ENCODE measurements at places on chromosomes 4 and X. TPM values are rescaled to one million over a fixed set of nuclear protein-coding genes. Genes with fewer than 3 reads are reported as not detected.

DNA sequence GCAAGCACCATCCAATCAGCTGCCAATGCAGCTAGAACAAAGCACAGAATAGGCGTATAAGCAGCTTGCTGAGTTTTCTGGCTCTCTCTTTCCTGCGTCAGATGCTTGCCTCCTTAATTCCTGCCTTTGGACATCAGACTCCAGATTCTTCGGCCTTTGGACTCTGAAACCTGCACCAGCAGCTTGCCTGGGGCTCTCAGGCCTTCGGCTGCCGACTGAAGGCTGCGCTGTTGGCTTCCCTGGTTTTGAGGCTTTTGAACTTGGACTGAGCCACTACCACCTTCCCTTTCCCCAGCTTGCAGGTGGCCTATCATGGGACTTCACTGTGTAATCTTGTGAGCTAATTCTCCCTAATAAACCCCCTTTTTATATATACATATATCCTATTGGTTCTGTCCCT, 6.1 kb downstream of the TMEM192 start:
- peak; percentile 21 for DNase-seq

- DNase-seq = no peak
These were observed 116.2 kb downstream of the AASDH start for GRCh38 chr4:56271131-56271530.

- no peak for DNase-seq
These were observed 141.1 kb upstream of the NDST3 start for GRCh38 chr4:117893207-117893606.

GRCh38 chr4:52852041-52852440, 10.1 kb upstream of the RASL11B start:
- DNase-seq = no peak

DNA sequence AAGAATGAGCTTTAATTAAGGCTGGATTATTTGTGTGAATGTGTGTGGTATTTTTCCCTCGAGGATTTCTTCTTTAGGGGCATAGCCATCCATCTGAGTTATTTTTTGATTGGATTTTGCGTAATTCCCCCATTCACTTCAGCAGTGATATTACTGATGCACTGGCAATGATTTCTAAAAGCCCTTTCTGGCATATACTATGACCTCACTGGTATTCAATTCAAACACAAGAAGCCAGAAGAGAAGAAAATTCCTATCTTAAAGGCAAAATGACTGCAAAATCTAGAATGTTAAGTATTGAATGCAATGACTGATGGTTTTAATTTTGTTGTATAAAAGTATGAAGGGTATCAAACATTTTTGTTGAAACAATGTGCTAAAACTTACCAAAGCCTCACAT, 71.1 kb upstream of the DDIT4L start:
- no peak for DNase-seq

- DNase-seq = peak; percentile 47
These were observed 403 bp downstream of the SGCB start for GRCh38 chr4:52037689-52038102.

DNA sequence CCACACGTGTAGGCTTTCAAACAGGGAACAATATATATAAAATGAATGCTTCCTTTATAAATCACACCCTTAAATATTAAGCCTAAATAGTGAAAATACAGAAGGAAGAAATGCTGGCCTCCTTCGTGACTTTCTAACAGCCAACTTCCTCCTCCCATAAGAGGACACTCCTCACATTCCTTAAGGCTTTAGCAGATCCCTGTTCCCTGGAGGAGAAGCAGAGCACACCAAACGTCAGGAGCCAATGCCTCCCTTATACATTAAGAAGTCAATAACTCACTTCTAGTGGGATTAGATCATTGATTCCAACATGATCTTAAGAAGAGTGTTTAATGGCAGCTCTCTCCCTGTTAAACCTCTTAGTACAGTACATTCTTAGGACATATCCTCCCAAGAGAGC, 108.4 kb upstream of the FAM241A start:
- DNase-seq = no peak

DNA sequence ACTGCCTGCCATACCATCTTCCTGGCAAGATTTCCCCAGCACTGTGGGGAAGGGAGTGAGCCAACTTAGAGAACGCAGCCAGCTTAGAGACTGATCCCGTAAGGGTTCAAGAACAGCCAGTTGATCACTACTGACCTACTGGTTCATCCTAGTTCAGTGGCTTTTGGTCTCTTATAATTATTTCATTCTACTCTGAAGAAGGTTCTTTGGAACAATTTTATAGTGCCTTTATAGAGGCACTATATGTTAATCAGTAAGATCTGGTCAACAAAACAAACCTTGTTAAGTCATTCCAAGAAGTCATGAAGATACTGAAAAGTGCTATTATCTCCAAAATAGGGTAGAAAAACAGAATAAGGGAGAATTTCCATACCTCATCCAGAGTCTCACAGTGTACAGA, 33.2 kb upstream of the ENPEP start:
- DNase-seq = no peak

GRCh38 chrX:103687696-103688201, 1.2 kb upstream of the MORF4L2 start:
- DNase-seq = peak; percentile 69

DNA sequence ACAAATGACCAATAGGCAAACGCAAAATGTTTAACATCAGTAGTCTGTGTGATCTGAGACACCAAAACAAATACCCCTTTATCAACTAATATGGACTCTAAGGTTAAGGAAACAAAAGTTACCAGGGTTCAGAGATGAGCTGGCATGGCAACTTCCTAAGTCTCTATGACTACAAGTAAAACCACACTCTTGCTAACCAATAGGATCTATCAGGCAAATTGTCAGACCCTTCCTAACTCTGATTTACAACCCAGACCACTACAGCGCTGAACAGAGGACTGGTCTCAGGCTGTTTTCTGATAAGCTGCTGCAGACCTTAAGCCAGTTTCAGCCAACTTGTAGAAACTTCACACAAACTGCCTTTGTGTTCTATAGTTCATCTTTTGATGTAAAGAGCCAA, 608.0 kb downstream of the TLL1 start:
- DNase-seq = no peak

- no peak for DNase-seq
These were observed 61.7 kb downstream of the CT47B1 start for GRCh38 chrX:120813982-120814381.

DNA sequence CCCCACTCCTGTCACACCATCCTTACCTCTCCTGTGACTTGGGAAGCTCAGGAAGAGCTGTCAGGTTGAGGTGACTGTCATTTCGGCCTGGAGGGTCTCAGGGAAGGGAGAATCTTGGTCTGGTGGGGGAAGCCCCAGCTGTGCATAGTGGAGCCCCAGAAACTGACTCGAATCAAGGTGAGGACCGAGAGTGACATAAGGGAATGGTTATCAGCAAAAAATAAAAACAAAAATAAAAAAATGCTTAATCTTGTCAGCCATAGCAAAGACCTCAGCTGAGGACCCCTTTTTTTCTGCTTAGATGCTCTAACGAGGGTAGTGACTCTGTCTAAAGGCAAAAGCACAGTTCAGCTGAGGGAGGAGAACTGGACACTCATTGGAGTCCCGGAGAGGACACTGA, at the start of gene MAGEB17:
TSS of gene MAGEB17 (plus strand) at position 301 of the 400 bp plus-strand sequence. CDS start 2,902 bp downstream, outside the sequence.
- no peak for DNase-seq

DNA sequence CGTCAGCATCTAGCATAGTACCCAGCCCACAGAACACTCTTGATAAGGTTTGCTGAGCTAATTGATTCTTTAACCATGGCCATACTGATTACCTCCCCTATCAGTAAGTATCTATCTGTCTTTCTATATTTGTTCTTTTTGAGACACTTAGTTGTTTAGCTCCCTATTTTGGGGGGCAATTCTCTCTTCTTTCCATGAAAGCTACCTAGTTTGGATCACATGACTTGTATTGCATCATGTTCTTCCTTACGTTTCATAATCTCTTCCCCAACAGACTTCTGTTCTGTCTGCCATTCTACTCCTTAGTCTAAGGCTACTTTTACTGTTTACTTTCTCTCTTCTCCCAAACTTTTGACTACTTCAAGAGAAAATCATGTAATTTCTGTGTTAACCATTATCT, 39.0 kb downstream of the TBC1D19 start:
- DNase-seq = no peak

DNA sequence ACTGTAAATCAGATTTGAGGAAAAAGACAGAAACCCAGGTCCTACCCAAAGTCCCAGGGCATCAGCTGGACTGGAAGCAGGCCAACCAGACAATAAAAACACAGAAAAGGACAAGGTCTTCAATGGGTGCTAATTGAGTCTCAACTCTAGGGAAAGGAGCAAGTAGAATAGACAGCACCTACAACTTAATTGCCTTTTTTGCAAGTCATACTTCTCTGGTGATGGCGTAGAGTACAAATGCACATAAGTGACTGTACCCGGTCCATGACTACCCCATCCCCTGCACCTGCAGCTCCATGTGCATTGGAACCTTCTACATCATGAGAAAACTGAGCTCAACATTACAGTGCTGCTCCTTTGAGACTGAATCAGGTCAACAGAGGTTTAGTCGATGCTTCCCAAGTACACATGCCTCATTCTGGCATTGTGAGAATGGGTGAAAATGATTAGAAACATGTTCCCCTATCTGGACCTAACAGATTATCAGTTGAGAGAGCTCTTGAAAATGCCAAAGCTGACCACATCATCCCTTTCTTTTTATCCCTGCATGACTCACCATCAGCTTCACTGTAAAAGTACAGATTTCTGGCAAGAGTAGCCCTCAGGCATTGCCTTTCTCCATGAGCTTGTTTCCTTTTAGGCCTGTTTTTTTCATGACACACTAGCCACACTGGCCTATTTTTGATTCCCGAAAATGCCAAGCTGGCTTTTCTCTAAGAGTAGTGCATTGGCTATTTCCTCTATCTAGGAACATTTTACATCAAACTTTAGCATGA, 298.3 kb downstream of the HS3ST1 start:
- no peak for DNase-seq

DNA sequence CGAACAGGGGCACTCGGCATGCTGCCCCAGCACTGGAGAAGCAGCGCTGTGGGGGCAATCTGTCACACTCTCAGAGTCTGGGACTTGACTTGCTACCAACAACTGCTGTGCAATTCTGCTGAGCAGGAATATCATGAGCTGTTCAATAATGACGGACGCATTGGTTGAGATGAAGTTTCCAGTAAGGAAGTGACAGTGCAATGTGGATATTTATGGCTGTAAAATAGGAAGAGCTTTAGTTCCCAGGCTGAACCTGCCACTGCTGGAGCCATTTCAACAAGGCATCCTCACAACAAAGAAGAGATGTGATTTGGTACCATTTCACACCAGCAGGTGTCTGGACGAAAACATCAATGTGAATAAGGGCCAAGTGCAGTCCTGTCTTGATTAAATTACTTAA, 24.2 kb downstream of the CHST7 start:
- DNase-seq = no peak

- DNase-seq = peak; percentile 5
These were observed 100.9 kb downstream of the SLC34A2 start for GRCh38 chr4:25756503-25756902.

- no peak for DNase-seq
These were observed 34.3 kb upstream of the TMEM154 start for GRCh38 chr4:152713951-152714705.

GRCh38 chrX:76796311-76796710, 368.8 kb downstream of the MAGEE1 start:
- no peak for DNase-seq

DNA sequence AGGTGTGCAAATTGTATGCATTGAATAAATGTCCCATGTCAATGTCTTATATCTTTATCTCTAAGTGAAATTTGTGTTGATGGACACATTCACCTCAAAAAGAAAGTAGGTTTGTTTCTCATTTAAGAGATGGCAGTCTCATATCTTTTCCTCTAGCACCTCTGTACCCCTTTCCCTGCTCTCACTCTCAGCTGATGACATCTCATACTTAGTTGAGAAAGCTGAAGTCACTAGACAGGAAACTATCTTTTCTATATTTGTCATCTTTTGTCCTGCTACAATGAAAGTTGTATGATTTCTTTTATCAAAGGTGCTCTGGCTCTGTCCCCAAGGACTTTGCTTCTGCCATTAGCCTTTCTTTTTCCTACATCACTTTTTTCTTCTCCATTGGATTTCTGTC, 84.0 kb upstream of the GRPR start:
- DNase-seq = no peak

GRCh38 chrX:6732101-6732500, 197.2 kb upstream of the VCX3A start:
- DNase-seq = no peak

- DNase-seq = no peak
These were observed 46.4 kb downstream of the MAMLD1 start for GRCh38 chrX:150409486-150409885.

GRCh38 chr4:182449930-182450439, 206.8 kb downstream of the TENM3 start:
- no peak for DNase-seq

GRCh38 chr4:171742436-171742835, 70.8 kb upstream of the GALNTL6 start:
- DNase-seq = no peak

DNA sequence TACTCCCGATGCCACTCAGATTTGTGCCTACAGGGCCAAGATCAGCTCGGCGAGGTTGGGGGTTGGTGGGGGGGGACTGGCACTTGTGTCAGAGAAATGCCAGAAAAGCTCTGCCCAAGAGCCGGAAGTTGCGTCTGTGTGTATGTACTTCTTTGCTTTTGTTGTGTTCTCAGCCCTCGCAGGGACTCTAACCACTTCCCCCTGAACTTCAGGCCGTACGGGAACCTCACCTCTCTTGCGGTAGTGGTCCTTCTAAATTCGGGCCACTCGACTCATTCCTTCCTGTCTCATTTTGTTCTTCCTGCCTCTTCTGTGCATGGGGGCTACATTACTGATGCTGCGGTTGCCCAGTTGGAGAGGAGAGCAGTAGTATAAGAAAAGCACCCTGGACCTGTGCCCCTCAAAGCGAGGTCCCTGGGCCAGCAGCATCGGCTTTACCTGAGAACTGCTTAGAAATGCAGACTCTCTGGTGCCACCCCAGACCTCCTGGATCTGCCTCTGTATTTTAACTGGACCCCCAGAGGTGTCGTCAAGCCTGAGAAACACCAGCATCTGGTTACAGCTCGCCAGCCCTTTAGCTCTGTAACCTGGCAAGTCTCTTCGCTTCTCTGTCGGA, 146.3 kb upstream of the RPS6KA3 start:
- DNase-seq = no peak

GRCh38 chr4:104235967-104236366, 258.7 kb downstream of the CXXC4 start:
- DNase-seq = no peak

GRCh38 chr4:17702641-17703040, 78.8 kb downstream of the FAM184B start:
- no peak for DNase-seq

- DNase-seq = peak; percentile 59
These were observed 632 bp downstream of the PLP2 start for GRCh38 chrX:49172280-49172780.

Gene PAGE5
- not detected for total RNA-seq

Gene NDUFC1
- total RNA-seq = 68.5 TPM

Gene MAGEB18
- total RNA-seq = not detected

Gene SCRG1
- not detected for total RNA-seq

Gene MAGEC2
- total RNA-seq = not detected

Gene SPIN2A
- not detected for total RNA-seq

Gene TCEAL6
- not detected for total RNA-seq

Gene WDR17
- total RNA-seq = 0.41 TPM

Gene BBS12
- total RNA-seq = 3.3 TPM

Gene CBR4
- total RNA-seq = 10.1 TPM

Gene ADGRG2
- total RNA-seq = 0.11 TPM

Gene F8A2
- not detected for total RNA-seq

Gene DDIT4L
- 2.6 TPM for total RNA-seq

Gene ZNF157
- total RNA-seq = not detected
